ENCODE measurements at places on chromosomes 13 and 19. TPM values are rescaled to one million over a fixed set of nuclear protein-coding genes. Genes with fewer than 3 reads are reported as not detected.

- no peak for DNase-seq
- H3K4me1 ChIP-seq, result peaks cover 35% of the 10 kb centered on the region
- no peak overlapping the region for H3K27ac ChIP-seq
These were observed 121.9 kb downstream of the ESD start for GRCh38 chr13:46675016-46675415.

Gene CCDC70
- total RNA-seq, result not detected

DNA sequence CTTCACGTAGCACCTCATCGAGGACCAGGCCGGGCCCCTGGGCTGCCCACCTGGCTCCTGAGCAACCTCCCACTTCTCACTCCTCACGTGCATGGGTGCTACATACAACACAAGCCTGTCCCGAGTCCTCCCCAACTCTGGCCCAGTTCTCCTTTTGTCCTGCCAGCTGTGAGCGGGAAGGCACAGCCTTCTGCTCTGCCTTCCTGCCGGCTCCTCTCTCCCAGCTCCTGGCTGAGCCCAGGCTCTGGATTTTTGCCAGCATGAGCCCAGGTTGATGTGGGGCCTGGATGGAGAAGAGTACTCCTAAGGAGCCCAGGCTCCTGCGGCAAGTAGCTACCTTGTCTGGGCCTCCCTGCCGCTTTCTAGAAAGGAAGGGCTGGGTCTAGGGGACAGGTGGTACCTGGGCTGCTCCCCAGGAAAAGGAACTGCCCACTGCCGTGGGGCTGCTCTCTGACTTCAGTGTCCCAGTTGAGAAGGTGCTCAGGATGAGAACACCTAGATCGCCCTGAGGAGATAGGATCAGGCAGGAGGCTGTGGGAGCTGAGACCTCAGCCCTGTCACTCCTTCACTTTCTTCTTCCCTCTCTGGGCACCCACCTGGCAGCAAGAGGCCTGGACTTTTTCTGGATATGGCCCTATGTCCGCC lies 23.6 kb downstream of the LYL1 start:
- H3K27ac ChIP-seq, result no peak overlapping the region
- H3K27me3 ChIP-seq, result peaks cover 4% of the 10 kb centered on the region
- DNase-seq, result no peak

Gene FGF22
- total RNA-seq, result 0.64 TPM

Gene ZNF470
- total RNA-seq, result 6.4 TPM

GRCh38 chr13:50995854-50996253 lies 86.3 kb downstream of the RNASEH2B start:
- H3K4me1 ChIP-seq, result peaks cover 21% of the 10 kb centered on the region
- no peak overlapping the region for H3K4me3 ChIP-seq
- no peaks in the 10 kb centered on the region for H3K27me3 ChIP-seq
- DNase-seq, result no peak

GRCh38 chr13:88097541-88097940 lies 426.4 kb downstream of the SLITRK5 start:
- H3K27me3 ChIP-seq, result no peaks in the 10 kb centered on the region
- H3K4me3 ChIP-seq, result no peak overlapping the region
- H3K36me3 ChIP-seq, result no peaks in the 10 kb centered on the region
- no peak for DNase-seq

GRCh38 chr19:7637374-7638256 lies 705 bp downstream of the STXBP2 start:
- peaks cover 26% of the 10 kb centered on the region for H3K36me3 ChIP-seq
- DNase-seq, result no peak
- peak overlapping the region; percentile 90 for H3K27ac ChIP-seq
- no peaks in the 10 kb centered on the region for H3K27me3 ChIP-seq
- peak overlapping the region; percentile 86 for H3K4me3 ChIP-seq

- no peak overlapping the region for H3K4me3 ChIP-seq
- H3K27me3 ChIP-seq, result no peaks in the 10 kb centered on the region
- no peaks in the 10 kb centered on the region for H3K4me1 ChIP-seq
These were observed 31.4 kb downstream of the CCDC122 start for GRCh38 chr13:43848001-43848649.

DNA sequence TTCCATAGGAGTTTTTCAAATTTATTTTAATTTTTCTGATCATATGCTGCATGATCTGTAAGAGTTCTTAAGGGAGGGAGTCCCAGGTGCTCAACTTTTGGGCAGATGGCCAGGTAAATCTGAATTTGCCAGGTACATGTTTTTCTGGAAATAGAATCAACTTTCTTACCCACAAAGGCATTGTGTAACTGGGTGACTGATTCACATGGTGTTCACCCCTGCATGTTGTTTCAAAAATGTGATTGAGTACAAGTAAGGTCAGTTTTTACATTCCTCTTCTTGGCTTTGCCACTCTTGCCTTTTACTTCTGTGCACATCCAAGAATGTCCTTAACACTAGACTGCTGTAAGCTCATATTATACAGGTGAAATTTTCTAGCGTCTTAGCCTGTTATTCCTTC lies 30.4 kb downstream of the RB1 start:
- DNase-seq, result no peak
- no peak overlapping the region for H3K27ac ChIP-seq
- H3K27me3 ChIP-seq, result no peaks in the 10 kb centered on the region
- H3K4me1 ChIP-seq, result peaks cover 17% of the 10 kb centered on the region

DNA sequence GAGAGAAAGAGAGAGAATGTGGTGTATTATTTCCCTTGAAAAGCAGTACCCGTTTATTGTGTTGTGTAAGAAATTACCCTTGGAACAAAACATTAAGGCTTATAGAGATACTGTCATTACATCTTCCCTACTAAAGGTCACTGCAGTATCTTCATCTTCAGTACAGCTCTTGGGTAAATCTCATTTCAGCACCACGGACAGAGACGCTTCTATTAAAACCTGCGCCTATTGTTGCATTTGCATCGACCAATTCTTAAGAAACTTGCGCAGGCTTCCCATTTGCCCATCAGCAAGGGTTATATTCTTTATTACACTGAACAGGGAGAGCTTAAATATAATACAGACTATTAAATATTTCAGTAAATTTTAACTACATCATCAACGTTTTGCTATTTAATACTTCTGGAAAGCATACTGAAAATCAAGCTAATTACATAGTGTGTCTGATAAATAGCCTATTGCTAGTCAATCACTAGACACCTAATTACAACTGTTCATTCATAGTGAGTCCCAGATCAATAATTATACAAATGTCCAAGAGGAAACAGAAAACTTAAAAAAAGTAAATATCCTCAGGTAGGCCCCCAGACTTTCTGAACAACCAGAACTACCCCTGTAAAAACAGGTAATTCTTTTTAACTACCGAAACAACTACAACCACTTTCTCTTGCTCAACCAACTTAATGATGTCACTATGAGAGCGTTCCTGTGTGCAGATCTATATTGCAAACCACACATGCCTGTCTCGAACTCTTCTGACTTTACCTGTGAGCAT lies 350.6 kb downstream of the LIG4 start:
- no peak overlapping the region for H3K27ac ChIP-seq
- peaks cover 25% of the 10 kb centered on the region for H3K27me3 ChIP-seq
- DNase-seq, result no peak

Gene KCNJ14
- total RNA-seq, result 1.7 TPM

DNA sequence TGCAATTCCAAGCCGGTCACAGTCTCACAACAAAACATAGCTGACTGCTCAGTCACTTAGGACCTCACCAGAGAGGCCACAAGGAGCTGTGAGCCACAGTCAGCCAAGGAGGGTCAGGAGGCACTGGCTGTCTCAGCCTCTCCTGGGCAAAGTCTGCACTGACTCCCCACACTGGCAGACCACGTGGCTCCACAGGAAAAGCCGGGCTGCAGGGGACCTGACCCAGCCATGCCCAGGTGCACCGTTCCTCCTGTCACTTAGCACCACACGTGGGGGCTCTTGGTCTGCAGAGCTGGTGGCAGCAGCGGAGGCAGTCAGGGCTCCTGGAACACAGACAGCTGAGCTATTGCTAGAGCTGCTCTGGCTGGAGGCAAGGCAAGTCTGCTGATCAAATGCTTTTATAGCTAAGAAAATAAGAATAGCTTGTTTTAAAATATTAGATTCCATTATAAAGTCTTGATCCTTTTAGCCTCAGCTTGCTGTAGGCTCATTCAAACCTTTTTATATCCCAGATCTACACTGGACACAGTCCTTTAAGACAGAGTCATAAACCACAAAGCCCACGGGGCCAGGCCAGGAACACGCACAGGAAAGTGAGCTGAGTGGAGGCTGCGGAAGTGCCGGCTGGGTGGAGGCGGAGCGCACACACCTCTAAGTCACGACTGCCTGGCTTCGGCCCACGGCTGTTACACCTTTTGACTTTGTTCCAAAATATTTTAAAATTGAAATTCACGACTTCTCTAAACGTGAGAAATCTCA lies 744.1 kb downstream of the UQCRFS1 start:
- H3K27me3 ChIP-seq, result no peaks in the 10 kb centered on the region
- H3K27ac ChIP-seq, result no peak overlapping the region
- DNase-seq, result no peak
- H3K36me3 ChIP-seq, result no peaks in the 10 kb centered on the region
- H3K4me1 ChIP-seq, result peaks cover 8% of the 10 kb centered on the region

Gene ATP12A
- not detected for total RNA-seq

DNA sequence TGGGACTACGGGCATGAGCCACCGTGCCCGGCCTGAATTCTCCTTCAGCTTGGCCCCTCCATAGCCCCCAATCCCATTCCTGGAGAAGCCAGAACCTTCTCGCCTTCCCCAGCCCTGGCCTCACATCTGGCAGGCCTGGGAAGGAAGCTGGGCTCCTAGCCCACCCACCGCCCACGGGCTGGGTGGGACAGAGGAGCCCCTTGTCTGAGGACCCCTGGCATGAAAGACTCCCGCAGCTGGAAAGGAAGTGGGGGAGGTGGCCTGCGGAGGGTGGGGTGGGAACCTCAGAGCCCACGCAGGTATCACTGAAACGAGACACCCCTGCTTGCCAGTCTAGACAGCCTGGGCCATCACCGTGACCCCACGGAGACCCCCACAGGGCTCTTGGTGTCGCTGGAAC lies 7.7 kb upstream of the NANOS3 start:
- H3K36me3 ChIP-seq, result no peaks in the 10 kb centered on the region
- peaks cover 33% of the 10 kb centered on the region for H3K27me3 ChIP-seq
- H3K27ac ChIP-seq, result no peak overlapping the region
- no peak overlapping the region for H3K4me3 ChIP-seq
- peaks cover 16% of the 10 kb centered on the region for H3K4me1 ChIP-seq

DNA sequence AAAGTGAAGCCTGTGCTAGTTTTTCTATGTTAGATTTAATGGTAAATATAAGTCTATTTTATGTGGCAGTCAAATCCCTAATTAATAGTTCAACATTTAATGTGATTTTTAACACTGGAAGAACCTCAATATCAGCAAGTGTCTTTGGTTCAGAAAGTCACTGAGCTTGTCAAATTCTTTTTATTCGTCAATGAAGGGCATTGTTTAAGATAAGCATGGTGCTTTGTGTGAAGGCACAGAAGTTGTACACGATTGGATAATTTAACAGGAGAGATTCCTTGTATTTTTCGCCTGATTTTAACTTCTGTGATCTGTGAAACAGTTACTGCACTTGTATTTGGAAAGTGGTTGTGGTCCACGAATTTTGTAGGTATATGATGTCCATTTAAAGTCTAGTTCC lies 30.2 kb upstream of the RB1 start:
- DNase-seq, result no peak
- H3K4me1 ChIP-seq, result peaks cover 6% of the 10 kb centered on the region
- no peak overlapping the region for H3K4me3 ChIP-seq
- H3K27me3 ChIP-seq, result no peaks in the 10 kb centered on the region
- H3K36me3 ChIP-seq, result peaks cover 11% of the 10 kb centered on the region

GRCh38 chr19:32337084-32337808 lies 8.2 kb upstream of the ZNF507 start:
- no peaks in the 10 kb centered on the region for H3K27me3 ChIP-seq
- no peak for DNase-seq
- no peak overlapping the region for H3K4me3 ChIP-seq
- no peaks in the 10 kb centered on the region for H3K4me1 ChIP-seq
- no peaks in the 10 kb centered on the region for H3K36me3 ChIP-seq

Gene SF3A2
- 117 TPM for total RNA-seq

DNA sequence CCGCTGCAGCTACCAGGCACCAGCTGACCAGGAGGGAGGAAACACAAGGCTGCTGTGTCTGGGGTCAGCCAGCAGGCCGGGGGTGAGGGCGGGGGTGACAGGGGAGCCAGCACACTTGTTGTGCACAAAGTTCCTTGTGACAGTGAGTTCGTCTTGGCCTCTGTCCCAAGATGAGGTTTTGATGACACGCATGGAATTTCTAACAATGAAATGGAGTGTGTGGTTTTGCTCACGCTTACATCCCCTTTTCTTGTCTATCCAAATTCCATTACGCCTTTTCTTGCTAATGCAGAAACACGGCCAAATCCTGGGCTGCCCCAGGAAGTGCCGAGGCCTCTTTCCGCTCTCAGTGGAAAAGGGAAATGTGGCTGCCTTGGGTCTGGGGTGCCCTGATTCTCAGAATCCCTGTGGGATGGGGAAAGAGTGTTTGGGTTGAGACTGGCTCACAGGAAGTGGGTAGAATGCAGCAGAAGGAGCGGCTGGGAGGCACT lies 73.8 kb downstream of the GADD45B start:
- H3K27me3 ChIP-seq, result no peaks in the 10 kb centered on the region
- H3K4me3 ChIP-seq, result no peak overlapping the region
- H3K27ac ChIP-seq, result no peak overlapping the region
- peaks cover 21% of the 10 kb centered on the region for H3K36me3 ChIP-seq
- peaks cover 31% of the 10 kb centered on the region for H3K4me1 ChIP-seq
- DNase-seq, result no peak

- H3K4me1 ChIP-seq, result peaks cover 47% of the 10 kb centered on the region
- peaks cover 6% of the 10 kb centered on the region for H3K27me3 ChIP-seq
- DNase-seq, result no peak
- H3K4me3 ChIP-seq, result peak overlapping the region; percentile 92
- peak overlapping the region; percentile 98 for H3K27ac ChIP-seq
- peaks cover 14% of the 10 kb centered on the region for H3K36me3 ChIP-seq
These were observed 711 bp upstream of the FOSB start for GRCh38 chr19:45467115-45467455.

Gene PSG11
- total RNA-seq, result not detected

DNA sequence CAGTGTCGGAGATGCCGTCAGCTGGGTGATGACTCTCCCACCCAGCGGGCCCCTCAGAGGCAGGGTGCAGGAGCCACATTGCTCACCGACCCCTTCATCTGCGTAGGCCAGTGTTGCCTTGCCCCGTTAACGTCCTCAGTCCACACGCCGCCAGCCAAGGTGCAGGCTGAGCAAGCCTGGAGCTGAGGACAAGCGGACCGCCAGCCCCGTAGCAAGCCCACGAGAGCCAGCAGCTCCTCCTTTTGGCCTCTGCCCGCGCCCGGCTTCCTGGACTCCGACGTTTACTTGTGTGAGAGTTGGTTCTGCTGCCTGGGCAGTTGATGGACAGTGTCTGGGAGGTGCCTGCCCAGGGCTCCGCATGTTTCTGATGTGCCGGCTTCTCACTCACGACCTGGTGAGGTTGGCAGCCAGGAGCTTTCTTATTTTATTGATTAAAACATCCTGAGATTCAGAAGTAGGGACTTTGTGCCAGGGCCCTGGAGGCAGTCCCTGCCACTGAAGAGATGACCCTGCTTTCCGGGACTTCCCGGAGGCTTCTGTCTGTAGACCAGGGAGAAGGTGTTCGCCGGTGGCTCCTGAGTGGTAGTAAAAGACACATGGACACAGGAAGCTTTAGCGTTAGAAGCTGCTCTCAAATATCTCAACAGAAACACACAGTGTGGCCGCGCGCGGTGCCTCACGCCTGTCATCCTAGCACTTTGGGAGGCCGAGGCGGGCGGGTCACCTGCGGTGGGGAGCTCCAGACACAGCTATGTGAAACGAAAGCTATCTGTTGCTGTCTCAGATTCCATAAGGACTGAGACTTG lies 5.8 kb downstream of the DAZAP1 start:
- peaks cover 57% of the 10 kb centered on the region for H3K36me3 ChIP-seq
- H3K4me1 ChIP-seq, result peaks cover 55% of the 10 kb centered on the region
- DNase-seq, result no peak
- H3K27me3 ChIP-seq, result no peaks in the 10 kb centered on the region

Measured in activated B cell treated with CpG ODN at 0.5 μM for 24 hours (primary cell).